Umbilical cord (tissue), 2 donors: ENCODE measurements at places on chromosomes 12 and 14. TPM values are rescaled to one million over a fixed set of nuclear protein-coding genes. Genes with fewer than 3 reads are reported as not detected.

Gene PAN2
- 55.6 TPM for total RNA-seq

DNA sequence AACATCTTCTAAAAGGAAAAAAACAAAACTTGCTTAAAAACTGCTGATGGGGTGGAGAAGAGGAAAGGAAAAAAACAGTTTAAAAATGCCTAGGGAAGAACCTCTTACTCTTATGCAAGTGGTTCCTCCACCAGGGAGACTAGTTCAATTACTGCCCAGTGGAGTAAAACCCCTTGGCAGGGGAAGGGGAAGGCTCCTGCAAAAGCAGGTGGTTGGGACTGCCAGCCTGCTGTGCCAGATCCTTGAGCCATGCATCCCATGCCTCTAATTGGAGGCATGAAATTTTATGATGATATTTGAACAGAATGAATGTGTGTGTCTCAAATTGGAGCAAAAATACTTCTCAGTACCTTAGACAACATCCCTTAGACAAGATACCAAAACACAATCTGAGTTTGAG lies 118.8 kb downstream of the FSCB start:
- no peak for DNase-seq

- no peak for DNase-seq
Measured at GRCh38 chr12:89663577-89664357, 44.9 kb downstream of the ATP2B1 start.

DNA sequence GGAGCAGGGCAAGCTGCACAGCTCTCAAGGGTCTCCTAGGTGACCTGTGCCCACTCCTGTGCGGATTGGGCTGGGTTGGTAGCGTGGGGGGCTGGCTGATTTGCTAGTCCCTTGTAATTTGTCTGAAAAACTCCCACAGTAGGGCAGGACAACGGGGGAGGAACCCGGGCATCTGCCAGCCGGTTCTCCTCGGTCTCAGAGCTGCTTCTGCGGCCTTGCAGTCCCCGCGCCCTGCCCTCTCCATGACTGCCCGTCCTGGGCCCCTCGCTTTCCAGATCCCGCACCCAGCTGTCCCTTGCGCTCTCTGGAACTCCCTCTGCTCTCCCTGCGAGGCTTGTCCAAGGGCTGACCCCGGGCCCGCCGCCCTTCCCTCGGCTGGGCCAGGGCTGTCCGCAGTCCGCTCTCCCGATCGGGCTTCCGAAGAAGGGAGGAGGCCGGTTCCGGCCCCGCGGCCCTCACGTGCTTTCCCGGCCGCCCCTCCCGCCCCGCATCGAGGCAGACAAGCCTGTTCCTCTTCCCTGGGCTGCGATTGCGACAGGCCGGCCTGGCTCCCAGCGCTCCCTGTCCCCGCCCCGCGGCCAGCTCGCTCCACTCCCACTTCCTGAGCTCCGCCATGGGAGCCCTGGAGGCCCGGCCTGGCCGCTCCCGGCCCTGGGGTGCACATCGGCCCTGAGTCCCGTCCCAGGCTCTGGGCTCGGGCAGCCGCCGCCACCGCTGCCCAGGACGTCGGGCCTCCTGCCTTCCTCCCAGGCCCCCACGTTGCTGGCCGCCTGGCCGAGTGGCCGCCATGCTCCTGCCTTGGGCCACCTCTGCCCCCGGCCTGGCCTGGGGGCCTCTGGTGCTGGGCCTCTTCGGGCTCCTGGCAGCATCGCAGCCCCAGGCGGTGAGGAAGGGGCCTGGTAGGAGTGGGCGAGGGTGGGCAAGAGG lies at the start of gene LTBR:
Gene LTBR, plus strand, starts transcription at position 591 of the 927 bp plus-strand sequence. Its CDS starts 197 bp downstream, at position 788.
- DNase-seq = peak; percentile 97

Gene CLEC4E
- total RNA-seq = 0.48 TPM

GRCh38 chr14:36816481-36816880 lies 154.8 kb downstream of the PAX9 start:
- DNase-seq = no peak

GRCh38 chr14:89388853-89389252 lies 28.2 kb downstream of the FOXN3 start:
- no peak for DNase-seq

- no peak for DNase-seq
Measured at GRCh38 chr12:26058308-26058707, 66.5 kb downstream of the BHLHE41 start.

DNA sequence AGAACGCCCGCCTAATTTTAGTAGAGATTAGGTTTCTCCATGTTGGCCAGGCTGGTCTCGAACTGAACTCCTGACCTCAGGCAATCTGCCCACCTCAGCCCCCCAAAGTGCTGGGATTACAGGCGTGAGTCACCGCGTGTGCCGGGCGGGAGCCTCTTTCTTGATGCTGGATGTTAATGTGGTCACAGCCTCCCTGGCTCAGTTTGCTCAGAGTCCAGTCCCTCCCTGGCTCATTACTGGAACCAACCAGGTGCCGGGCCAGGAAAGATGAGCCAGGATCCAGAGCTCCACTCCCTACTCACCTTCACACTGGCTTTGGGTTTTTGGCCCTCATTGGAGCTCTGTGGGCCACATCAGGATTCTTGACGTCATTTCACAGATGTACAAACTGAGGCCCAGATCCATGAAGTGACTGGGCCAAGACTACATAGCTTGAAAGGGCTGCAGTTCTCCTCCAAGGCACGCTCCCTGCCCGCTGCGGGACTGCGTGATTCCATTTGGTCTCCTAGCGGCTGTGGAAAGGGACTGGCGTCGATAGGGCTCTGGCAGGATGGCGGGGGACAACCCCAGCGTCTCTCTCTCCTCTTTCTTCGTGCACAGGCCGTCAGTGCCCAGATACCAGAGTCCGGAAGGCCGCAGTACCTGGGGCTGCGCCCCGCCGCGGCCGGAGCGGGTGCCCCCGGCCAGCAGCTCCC lies 5.1 kb upstream of the SHMT2 start:
- DNase-seq = no peak

GRCh38 chr12:124630791-124631313 lies 63.4 kb upstream of the NCOR2 start:
- DNase-seq = no peak

Gene DCAF4
- total RNA-seq = 7.9 TPM

Gene CMA1
- total RNA-seq = not detected

Gene PLEK2
- total RNA-seq = 3.9 TPM
